ENCODE measurements at places on chromosomes 13 and 19.

DNA sequence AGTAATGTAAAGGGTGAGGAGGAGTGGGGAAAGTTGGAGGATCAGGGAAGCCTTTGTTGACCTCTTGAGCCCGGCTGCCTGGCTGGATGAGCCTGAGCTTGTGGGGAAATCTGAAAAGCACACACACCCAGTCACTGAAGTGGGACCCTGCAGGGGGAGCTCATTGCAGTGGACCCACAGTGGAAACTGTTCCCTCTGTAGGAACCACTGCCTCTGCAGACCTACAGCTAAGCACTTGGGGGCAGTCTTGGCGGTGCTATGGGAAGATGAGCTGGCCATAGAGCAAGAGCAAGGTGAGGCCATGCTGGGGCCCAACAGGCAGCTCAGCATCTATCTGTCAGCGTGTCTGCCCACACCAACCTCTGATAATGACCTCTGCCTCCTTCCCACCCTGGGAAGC, 294.8 kb downstream of the TSHZ3 start:
- DNase-seq, result no peak

DNA sequence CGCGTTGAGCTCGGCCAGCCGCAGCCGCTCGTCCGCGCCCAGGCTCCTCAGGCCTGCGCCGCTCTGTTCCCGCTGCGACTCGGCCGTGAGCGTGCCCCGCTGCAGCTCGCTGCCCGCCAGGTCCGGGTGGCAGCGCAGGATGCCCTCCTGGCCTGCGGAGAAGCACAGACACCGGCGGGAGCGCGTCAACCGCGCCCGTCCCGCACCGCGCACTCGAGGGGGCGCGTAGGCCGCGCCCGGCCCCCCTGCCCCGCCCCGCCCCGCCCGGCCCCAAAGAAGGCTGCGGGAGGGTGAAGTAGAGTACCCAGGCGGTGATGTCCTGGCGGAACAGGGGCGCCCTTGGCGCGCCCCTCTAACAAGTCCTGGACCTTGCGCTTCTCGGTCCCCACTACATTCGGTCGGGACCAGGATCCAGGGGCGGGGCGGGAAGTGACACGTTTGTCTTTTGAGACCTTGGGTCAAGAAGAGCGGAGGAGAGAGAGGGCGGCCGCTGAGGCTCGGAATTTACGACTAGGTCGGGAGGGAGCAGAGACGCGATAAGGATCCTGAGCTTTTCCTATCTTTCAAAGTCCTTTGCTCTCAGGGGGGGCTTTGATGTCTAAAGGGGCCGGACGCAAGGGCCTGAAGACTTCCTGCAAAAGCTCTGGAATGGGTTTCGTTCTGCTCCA, 9.3 kb upstream of the CDX2 start:
- no peak for DNase-seq

- DNase-seq, result no peak
Measured at GRCh38 chr13:22061806-22062391, 391.0 kb downstream of the FGF9 start.

DNA sequence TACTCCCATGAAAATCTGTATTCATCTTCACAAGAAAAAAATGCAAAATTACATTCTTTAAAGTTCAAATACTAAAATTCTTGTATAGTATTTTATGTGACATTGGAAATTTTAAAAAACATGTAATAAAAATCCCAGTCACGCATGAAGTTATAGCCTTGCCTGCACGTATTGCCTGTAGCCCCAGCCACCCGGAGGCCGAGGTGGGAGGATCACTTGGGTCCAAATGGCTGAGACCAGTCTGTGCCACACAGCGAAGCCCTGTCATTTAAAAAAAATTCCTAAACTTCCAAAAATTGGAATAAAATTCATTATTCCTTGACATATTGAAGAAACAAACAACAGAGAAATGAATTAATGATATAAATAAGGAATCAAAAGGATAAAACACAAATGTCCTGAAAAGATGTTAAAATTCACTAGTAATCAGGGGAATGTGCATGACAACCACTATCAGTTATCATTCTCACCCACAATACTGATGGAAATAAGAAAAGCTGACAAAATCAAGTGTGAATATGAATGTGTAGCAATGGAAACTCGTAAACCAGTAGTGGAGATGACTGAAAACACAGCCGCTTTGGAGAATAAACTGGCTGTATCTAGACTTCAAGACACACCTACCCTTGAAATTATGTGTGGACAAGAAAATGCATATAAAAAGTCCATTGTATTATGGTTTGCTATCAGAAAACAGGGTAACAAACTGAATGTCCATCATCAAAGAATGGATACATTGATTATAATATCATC, 7.5 kb downstream of the CARD8 start:
- no peak for DNase-seq

DNA sequence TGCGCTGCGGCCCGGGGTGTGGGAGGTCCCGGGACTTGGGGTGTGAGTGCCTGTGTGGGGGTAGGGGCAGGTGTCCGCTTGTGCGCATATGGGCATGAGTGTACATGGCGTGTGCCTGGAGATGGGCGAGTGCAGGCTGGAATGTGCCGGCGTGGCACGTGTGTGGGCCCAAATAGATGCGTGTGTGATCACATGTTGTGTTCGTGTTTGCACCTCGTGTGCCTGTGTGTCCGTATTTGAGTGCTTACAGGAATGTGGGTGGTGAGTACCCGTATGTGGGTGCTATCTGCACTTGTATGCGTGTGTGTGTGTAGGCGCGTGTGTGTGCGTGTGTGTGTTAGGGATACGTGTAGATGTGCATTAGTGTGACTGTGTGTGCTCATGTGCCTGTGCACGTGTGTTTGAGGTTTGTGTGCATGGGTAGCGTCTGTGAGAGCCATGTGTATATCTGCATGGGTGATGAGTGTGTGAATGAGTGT, 3.4 kb downstream of the ZNF536 start:
- no peak for DNase-seq

- no peak for DNase-seq
Measured at GRCh38 chr19:3923096-3923758, 9.6 kb upstream of the NMRK2 start.

DNA sequence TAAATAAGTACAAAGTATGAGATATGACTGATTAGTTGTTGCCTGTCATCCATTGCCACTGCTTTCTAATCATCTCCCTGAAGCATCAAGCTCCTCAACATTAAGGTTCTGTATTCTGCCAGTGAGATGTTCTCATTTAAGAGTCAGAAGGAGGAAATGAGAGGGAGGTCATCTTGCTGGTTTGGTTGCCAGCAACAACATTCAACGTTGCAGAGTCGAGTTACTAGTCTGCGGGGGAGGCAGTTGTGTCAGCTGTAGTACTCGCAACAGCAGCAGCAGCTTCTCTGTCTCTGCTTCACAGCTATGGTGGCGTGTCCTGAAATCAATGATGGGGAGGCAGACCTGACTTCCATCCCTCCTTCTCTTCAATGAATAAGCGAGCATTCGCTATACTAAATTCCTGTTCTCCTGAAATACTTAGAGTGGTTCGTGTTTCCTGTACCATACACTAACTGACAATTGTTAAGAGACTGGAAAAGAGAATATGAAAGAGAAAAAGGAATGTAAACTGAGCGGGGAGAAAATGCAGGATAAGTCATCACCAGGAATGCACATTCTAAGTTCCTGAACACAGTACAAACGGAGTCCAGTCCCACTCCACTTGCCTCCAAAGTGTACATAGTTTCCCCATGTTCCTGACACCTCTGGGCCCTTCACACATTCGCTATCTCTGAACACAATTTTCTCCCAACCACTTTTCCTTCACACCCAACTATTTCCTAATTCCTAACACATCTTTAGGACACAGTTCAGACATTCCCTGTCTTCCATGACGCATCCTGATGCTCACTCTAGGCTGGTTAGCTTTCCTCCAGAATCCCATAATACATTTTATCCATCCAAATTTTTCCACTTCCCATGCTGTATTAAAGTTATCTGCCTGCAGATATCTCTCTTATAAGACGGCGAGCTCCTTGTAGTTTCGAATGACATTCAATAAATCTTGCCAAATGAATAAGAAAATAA, 263.0 kb downstream of the KLF12 start:
- DNase-seq, result peak; percentile 35

- no peak for DNase-seq
Measured at GRCh38 chr19:52442179-52442578, 11.2 kb upstream of the ZNF578 start.
